Right atrium auricular region (tissue), 2 donors: ENCODE measurements at places on chromosomes 13 and 19. TPM values are rescaled to one million over a fixed set of nuclear protein-coding genes. Genes with fewer than 3 reads are reported as not detected.

- no peak for DNase-seq
These were observed 8.5 kb downstream of the RASA3 start for GRCh38 chr13:114123876-114124275.

GRCh38 chr19:17496337-17496997 lies 15.0 kb upstream of the PGLS start:
- DNase-seq: peak; percentile 68

DNA sequence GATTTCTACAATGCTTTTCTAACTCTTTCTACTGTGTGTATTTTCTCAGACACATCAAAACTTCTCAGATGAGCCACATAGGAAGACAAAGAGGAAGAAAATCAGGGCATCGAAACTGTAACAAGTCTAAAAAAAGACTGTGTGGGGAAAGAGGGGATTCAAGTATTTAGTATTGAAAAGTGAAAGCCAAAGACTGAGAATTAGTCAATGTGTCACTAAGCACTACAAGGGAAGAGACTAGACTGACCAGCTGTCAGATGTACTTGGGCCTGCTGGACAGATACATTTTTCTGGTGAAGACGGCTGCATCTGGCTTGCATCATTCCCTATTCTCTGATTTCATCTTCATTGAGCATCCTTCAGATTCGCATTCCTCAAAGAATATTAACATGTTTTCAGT lies 25.4 kb downstream of the COMMD6 start:
- no peak for DNase-seq

- DNase-seq: no peak
These were observed 3.4 kb downstream of the EIF3G start for GRCh38 chr19:10116085-10116865.

UBE2S gene
- 22.0 TPM for total RNA-seq

CLDN10 gene
- total RNA-seq: not detected

F2RL3 gene
- 6.4 TPM for total RNA-seq

- DNase-seq: no peak
These were observed 41.8 kb downstream of the MYCBP2 start for GRCh38 chr13:77285098-77285497.

APOC1 gene
- 6.5 TPM for total RNA-seq

DNA sequence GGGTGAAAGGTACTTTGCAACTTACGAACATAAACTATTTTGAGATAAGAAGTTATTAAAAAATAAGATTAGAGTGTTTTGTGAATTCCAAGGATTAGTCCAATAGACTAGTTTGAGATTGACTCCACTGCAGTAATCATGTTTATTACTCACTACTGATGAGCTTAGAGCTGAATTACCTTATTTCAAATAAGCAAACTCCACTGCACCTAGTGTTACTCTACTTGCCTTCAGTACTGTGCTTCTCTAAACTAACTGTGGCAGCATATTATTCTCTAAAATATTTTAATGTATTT lies 111.7 kb downstream of the MIPEP start:
- no peak for DNase-seq

GRCh38 chr19:55599842-55600661 lies at the start of gene ZNF524:
TSS of gene ZNF524 (plus strand) at chr19:55600288. CDS start at chr19:55602113, 1,825 bp downstream.
- peak; percentile 89 for DNase-seq

- DNase-seq: no peak
These were observed 1169.0 kb downstream of the DIAPH3 start for GRCh38 chr13:58994777-58995176.

KLK14 gene
- not detected for total RNA-seq

GRCh38 chr19:35911790-35912189 lies 3.7 kb upstream of the TYROBP start:
- no peak for DNase-seq

- DNase-seq: no peak
These were observed 17.6 kb upstream of the NALCN start for GRCh38 chr13:101433895-101434294.

ZNF846 gene
- total RNA-seq: 8.0 TPM

DNA sequence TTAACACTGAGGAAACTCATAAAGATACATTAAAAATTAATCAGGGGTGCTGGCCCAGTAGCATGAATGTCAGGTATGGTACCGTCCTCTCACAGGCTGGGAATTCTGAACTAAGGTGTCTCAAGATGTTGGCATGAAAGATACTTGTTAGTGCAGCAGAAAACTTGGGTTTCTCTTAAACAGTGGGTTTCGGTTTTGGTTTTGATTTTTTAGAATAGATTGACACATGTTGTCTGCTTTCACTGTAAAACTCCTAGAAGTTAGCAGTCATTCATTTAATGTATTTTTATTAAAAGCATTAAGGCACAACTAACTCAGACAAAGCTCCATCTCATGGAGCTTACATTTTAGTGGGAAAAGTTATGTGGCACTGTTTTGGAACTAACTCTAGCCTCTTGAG lies 3.5 kb upstream of the OBI1 start:
- DNase-seq: no peak

DNA sequence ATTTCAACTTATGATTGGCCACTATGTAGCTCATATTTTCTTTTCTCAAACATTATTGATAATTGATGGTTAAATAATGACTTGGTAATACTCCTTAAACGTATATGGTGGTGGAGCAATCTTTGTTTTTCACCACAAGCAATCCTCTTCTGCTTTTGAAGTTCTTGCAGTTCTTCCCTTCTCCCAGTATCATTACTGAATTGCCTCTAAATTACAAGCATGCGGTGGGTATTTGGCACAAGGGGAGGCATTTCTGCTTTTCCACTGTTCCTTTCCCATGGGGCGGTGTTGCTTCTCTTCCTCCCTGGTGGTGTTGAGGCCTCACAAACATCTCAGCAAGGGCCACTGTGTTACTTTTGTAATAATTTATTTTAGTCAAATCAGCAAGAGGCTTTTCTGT lies 234.4 kb upstream of the RXFP2 start:
- no peak for DNase-seq

DNA sequence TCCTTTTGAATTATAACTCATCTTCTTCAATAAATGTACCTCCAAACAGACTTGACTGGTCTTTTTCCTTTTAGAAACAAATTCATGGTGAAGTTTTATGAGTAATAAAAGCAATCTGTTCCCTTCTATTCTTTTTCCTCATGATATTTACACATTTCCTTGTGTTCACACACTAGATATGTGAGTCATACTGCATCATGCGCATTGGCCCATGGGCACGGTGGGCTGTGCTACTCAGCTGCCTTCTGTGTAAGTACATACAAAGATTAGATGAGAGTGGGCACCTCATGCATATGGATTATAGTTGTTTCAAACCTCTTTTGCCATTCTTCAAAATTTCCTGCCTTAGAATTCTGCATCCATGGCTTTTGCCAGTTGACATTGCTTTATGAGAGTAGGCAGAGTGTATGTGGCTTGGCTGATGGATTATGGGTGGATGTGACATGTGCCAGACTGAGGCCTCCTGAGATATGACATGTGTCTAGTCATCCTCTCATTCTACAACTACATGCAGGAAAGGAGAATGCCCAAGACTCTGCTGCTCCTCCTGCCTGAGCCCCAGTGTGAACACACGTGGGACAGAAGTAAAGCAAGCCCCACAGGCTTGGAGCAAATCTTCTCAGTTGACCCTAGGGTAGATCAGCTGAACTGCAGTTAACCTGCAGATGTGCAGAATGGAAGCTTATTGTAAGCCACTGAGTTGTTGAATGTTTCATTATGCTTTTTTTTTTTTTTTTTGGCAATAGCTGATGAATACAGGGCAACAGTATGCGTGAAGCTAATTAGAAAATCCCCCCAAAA lies 109.9 kb downstream of the RBM26 start:
- no peak for DNase-seq

- DNase-seq: peak; percentile 98
These were observed 12.8 kb upstream of the ZNF682 start for GRCh38 chr19:20051841-20052768.
